ENCODE measurements at places on chromosomes 13 and 19.

- no peaks in the 10 kb centered on the region for H3K27me3 ChIP-seq
- DNase-seq, result no peak
- no peaks in the 10 kb centered on the region for H3K36me3 ChIP-seq
- no peak overlapping the region for H3K27ac ChIP-seq
- no peaks in the 10 kb centered on the region for H3K4me1 ChIP-seq
- no peak overlapping the region for H3K4me3 ChIP-seq
These were observed 16.8 kb upstream of the NMRK2 start for GRCh38 chr19:3916033-3916432.

DNA sequence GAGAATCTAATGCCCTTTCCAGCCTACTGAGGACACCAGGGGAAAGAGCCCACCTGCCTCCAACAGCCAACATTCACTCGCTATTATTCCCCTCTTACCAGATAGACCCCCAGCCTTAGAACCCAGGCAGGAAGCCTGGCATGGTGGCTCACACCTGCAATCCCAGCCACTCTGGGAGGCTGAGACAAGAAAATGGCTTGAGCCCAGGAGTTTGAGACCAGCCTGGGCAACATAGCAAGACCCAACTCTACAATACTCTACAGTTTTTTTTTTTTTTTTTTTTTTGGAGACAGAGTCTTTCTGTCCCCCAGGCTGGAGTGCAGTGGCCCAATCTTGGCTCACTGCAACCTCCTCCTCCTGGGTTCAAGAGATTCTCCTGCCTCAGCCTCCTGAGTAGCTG lies 3.5 kb upstream of the LMNB2 start:
- no peaks in the 10 kb centered on the region for H3K36me3 ChIP-seq
- no peak for DNase-seq
- H3K4me1 ChIP-seq, result peaks cover 16% of the 10 kb centered on the region
- no peaks in the 10 kb centered on the region for H3K27me3 ChIP-seq

DNA sequence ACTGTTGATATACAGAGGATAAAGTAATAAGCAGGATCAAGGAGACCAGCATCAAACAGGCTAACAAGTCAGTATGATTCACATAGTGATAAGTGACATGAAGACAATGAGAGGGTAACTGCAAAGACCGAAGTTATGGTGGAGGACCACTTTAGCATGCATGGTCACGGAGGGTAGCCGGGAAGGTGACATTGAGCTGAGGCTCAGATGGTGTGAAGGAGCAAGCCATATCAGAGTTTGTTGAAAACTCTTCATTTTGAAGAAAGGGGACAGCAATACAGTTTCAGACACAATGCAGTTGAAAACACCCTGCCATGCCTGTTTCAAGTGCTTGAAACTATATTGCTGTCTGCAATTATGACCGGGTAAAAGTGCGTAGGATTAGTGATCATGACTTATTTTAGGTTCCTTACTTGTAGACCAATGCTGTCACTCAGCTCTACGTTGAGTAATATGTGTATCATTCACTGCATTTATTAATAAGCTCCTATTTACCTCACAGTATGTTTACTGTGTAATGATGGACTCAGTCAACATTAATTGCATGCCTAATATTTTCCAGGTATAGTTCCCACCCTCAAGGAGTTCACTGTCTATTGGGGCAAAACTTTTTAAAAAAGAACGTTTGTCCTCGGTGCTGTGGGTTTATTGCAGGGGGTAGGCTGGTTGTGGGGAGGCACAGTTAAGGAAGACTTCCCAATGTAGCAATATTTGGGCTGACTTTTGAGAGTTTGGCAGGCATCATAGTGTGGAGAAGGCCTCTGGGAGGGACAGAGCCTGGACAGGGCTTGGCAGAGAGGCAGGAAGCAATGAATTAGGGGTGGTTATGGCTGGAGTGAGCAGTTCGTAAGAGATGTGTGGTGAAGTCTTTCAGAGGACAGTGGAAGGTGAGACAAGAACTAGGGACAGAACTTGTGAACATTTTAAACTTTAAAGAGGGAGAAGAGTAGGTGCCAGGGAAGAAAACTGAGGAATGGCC lies 3.2 kb downstream of the UBAC2 start:
- peak overlapping the region; percentile 72 for H3K27ac ChIP-seq
- H3K4me3 ChIP-seq, result no peak overlapping the region
- H3K36me3 ChIP-seq, result peaks cover 27% of the 10 kb centered on the region
- H3K4me1 ChIP-seq, result peaks cover 55% of the 10 kb centered on the region
- no peaks in the 10 kb centered on the region for H3K27me3 ChIP-seq

DNA sequence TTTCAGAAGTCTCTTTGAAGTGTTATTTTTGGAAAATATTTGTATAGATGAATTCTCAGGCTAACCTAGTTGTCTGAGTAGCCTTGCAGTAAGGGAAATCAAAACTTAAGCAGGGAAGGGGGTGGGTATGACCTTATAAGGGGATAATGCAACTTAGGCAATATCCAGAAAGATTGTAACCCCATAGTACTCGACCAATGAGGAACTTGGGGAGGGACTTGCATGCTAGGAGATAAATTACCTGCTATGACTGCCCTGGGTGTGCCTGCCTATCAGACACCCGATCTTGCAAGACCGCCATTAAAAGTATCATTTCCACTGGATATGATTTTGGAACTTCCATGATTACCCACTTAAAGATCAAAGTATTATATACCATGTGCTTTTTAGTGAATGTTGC lies 23.0 kb upstream of the RFXAP start:
- H3K27me3 ChIP-seq, result no peaks in the 10 kb centered on the region
- H3K4me1 ChIP-seq, result no peaks in the 10 kb centered on the region
- H3K36me3 ChIP-seq, result no peaks in the 10 kb centered on the region
- H3K27ac ChIP-seq, result no peak overlapping the region
- no peak overlapping the region for H3K4me3 ChIP-seq

DNA sequence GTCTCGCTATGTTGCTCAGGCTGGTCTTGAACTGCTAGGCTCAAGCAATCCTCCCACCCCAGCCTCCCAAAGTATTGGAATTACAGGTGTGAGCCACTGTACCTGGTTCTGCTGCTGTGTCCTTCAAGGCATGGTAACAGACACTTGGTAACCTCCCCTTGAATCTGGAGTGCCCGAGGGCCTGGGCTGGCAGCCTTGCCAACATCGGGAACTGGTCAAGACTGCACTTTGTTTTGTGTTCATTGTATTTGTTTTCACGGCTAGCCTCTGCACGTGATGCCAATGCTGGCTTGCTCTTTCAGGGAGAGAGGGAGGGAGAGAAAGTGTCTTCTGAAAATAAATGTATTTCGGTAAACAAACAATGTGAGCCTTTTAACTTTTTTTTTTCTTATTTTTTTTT lies 12.0 kb downstream of the CERS4 start:
- no peak overlapping the region for H3K27ac ChIP-seq
- no peak for DNase-seq
- no peak overlapping the region for H3K4me3 ChIP-seq

GRCh38 chr13:113746671-113747070 lies 12.4 kb upstream of the TMEM255B start:
- H3K4me1 ChIP-seq, result peaks cover 10% of the 10 kb centered on the region
- no peak overlapping the region for H3K4me3 ChIP-seq
- H3K36me3 ChIP-seq, result no peaks in the 10 kb centered on the region

DNA sequence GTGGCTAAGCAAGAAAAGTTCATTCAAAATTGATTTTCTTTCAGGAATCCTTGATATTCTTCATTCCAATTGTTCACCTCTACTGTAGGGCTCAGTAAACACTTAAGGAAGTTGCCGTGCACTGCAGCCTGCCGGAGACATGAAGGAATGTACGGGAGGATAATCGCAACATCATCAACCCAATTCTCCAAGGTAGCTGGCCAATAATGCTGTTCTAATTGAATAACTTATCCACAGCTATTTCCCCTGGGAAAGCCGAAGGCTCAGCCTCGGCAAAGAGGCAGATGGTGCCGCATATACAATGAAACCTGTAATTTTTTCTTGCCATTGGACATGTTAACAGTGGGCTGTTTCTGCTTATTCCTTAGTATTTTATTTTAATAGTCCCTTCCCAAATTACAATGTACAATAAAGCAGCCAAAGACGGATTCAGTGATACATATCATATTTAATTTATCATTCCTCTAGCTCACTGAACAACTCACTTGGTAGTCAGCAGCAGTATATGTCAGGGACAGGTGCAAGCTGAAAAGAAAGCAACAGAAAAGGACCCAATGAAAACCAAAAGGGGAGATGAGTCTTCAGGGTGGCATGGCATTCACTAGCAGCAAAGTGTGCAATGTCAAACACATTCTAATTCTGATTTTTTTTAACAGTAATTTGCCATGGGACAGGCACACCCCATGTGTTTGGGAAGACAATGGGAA lies 420.5 kb upstream of the KLF12 start:
- H3K4me3 ChIP-seq, result no peak overlapping the region
- H3K27me3 ChIP-seq, result no peaks in the 10 kb centered on the region
- no peak overlapping the region for H3K27ac ChIP-seq
- peaks cover 5% of the 10 kb centered on the region for H3K4me1 ChIP-seq
- no peaks in the 10 kb centered on the region for H3K36me3 ChIP-seq
- DNase-seq, result no peak

- DNase-seq, result no peak
- no peaks in the 10 kb centered on the region for H3K27me3 ChIP-seq
- no peak overlapping the region for H3K27ac ChIP-seq
- no peaks in the 10 kb centered on the region for H3K4me1 ChIP-seq
These were observed 19.0 kb downstream of the C2CD4C start for GRCh38 chr19:389935-390289.

DNA sequence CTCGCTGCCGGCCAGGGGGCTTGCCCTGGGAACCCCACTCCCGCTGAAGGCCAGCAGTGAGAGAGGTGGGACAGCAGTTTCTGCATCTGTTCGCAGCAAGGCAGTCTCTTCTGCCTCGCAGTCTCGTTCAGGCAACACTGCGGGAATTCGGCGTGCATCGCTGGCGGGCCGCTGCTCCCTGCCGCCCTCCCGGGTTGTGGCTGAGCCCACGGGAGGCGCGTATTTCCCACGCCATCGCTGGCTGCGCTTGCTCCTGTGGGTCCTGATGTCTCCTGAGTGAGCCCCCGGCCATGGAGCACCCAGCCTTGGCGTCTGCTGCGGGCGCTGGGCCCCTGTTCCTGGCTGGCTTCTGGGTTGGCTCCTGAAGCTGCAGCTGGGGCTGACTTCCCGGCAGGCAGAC lies 227.9 kb downstream of the TEX29 start:
- H3K27ac ChIP-seq, result no peak overlapping the region
- no peaks in the 10 kb centered on the region for H3K36me3 ChIP-seq
- peaks cover 10% of the 10 kb centered on the region for H3K27me3 ChIP-seq
- H3K4me1 ChIP-seq, result no peaks in the 10 kb centered on the region
